ENCODE measurements at places on chromosomes 16 and 17.

DNA sequence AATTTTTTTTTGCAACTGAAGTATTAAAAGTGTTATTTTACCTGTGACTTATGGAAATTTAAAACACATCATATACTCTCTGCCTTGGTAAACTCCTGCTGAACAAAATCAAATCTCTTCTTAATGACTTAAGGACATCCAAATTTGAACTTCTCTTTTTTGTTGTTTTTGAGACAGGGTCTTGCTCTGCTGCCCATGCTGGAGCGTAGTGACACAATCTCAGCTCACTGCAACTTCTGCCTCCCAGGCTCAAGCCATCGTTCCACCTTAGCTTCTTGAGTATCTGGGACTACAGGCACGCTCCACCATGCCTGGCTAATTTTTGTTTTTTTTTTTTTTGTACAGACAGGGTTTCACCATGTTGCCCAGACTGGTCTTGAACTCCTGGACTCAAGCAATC is 56.1 kb downstream of the SKAP1 start:
- no peak for DNase-seq

GRCh38 chr16:10663744-10664143 is 31.0 kb downstream of the TEKT5 start:
- no peak for DNase-seq

DNA sequence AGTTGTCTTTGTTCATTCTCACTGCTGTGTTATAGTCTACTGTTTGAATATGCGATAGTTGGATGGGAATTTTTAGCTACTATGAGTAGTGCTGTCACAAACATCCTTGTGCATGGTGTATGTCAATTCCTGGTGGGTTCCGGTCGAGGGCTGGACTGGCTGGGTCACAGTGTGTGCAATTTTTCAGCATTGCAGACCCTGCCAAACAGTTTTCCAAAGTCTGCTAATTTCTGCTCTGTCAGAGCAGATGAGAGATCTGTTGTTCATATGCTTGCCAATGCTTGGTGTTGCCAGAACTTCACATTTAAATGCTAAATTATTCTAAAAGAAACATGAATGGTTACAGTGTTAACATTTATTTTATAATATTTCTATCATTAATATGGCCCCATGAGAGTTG is 3.6 kb upstream of the C16orf96 start:
- DNase-seq: no peak

DNA sequence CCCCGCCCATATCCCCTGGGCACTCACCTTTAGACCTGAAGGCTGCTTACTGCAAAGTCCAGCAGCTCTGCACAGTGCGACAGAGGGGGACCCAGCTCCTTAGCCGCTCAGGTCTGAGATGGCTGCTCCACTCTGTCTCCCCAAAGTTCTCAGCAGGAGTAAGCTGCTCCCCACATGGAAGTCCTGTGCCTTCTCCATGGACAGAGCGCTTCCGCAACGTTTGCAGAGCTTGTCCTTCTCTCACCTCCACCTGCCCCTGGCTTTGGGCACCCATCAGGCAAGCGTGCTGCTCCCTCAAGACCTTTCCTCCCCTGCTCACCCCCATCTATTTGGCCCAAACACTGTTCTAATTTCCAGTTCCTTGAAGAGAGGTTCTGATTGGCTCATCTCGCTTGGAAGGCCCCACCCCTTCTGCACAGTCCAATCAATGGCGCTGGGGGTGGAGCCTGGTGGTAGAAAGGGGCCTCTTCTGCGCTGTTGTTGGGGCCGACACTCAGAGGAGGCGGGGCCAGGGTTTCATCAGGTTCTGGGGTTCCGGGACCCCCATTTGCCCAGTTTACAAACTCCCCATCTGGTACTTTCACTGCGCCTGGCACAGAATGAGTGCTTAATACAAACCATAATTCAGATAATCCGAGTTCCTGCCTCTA is 137.2 kb downstream of the CYLD start:
- DNase-seq: no peak

GRCh38 chr16:84818989-84819643 is 669 bp upstream of the CRISPLD2 start:
- no peak for DNase-seq

DNA sequence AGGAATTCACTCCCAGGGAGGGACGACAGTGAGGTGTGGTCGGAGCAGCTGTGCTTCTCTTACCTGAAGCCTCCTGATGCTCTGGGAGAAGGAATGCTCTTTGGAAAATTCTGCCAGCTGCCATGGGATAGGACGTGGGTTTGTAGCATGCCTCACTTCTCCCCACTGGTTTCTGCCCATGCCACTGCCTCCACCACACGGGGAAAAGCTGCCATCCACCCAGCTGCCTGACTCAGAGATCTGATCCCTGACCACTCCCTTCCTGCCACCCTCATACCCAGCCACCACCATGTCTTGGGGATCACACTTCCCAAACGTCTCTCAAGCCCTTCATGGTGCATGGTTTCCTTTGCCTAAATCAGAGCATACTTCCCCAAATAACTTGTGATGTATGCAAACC is 80.0 kb downstream of the CPPED1 start:
- no peak for DNase-seq

DNA sequence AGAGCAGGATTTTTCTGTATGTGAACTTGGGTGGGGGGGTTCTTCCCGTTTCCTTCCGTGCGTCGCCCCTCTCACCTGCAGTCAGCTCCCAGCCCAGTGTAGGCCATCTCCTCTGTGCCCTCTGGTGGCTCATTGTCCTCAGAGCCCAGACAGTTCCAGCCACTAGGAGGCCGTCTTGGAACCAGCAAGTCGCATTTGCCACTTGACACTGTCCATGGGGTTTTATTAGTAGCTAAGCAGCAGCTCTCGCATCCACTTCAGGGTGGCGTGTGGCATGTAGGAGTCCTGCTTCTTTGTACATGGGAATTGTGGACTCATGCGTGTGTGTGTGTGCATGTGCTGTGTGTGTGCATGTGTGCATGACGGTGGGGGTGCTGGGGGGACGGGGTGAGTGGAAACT is 74.0 kb downstream of the SEC14L1 start:
- DNase-seq: no peak

DNA sequence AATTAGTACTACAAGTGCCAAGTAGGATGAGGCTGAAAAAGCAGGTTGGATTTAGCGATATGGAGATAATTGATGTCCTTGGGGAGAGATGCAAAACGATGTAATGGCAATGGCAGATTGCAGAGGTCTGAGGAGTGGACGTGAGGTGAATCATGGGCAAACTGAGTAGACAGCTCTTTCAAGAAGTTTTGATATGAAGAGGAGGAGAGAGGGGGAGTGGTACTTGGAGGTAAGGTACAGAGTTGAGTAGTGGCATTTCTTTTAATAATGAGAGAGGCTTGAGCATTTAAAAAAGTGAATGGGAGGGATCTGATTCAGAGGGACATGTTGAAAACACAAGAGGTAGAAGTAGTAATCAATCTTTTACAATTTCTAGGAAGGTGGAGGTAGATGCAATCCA is 17.7 kb upstream of the VPS4A start:
- DNase-seq: no peak

- no peak for DNase-seq
Observed at GRCh38 chr16:1142911-1143310, 10.0 kb upstream of the CACNA1H start.

DNA sequence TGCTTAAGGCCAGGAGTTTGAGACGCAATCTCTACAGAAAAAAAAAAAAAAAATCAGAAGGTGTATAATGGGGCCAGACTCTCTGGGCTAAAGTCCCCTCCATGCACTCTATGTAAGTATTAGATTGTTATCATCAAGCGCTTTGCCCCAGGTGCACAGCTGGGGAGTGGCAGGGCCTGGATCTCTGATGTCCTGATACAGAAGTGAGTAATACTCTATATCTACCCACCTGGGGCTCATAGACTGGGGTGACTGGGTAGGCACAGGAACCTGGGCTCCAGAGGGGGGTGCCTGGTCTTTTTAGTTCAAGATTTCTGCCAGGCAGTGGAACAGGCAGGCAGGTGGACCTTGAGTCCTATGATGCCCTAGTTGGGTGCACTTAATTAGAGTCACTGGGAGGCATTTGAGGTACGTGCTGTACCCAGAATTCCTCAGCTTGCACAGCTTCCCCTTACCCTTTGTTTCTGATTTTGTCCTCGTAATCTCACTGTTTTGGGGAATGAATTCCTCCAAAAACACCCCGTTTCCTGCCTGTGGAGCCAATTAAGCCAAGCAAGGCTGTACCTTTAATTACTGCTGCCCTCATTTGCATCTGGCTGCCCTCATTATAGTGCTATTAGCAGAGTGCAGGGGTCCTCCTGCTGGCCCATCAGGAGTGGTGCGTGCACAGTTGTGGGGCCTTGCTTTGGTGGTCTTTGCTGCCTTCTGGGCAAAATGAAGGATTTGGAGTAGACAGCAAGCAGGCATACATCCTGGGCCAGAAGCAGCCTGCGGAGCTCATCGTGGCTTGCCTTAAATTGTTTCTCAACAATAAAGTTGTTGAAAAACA is 239.0 kb downstream of the SNX29 start:
- DNase-seq: no peak

DNA sequence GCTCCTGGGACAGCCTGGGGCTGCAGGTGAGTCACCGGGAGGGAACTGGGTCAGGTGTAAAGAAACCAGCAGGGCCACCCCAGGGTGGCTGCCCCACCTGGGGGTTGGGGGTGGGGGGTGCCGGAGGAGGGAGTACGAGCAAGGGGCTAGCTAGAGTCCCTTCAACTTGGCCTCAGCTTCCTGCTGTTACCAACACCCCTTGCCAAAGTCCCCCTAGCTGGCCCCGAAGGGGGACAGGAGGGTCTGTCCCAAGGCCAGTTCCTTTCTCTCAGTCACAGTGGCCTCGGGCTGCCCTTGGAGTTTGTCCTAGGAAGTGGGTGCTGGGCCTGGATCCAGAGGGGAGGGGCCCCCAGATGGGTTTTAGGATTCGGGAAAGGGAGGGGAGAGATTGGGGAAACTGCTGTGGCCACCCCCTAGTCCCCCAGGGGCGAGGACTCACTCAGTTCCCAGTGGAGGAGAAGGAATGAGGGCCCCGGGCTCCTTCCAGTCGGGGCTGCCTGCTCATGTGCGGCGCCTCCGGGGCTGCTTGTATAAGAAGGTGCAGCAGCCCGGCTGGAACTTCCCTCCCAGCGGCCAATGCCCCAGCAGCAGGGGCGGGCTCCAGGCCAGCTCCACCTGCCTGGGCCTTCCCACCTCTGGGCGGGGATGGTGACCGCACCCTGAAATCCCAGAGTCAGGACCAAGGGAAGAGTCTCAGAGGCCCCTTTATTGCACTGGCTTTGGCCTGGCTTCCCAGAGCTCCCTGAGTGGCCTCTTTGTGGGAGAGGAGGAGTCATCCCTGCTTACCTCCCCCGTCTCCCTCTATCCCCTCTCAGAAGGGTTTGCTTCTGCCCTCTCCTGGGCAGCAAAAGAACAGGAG is 7.3 kb downstream of the ARHGAP27 start:
- no peak for DNase-seq

DNA sequence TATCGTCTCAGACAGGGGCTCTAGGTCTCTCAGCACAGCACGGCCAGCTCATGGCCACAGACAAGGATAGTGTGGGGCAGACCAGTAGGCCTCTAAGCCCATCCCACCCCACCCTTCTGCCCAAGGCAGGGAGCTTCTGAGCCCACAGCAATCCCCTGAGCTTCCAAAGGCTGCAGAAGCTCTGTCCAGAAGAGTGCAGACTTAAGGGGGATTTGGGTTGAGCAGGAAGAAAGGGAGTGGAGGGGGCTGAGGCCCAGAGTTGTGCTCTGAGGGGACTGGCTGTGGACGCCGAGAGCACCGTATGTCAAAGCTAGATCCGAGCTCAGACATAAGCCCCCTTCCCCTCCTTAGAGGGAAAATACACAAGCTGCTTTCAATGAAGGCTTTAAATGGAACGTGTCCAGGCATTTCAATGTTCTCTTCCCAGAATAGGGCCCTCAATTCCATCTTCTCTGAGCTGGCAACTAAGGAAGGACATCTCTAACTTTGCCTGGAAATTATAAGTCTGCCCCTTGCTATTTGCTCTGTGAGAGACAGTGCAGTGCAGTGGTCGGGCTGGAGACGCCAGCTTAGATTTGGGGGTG is 116.4 kb upstream of the RPL38 start:
- DNase-seq: no peak

GRCh38 chr16:17365591-17366298 is 105.0 kb downstream of the XYLT1 start:
- no peak for DNase-seq

DNA sequence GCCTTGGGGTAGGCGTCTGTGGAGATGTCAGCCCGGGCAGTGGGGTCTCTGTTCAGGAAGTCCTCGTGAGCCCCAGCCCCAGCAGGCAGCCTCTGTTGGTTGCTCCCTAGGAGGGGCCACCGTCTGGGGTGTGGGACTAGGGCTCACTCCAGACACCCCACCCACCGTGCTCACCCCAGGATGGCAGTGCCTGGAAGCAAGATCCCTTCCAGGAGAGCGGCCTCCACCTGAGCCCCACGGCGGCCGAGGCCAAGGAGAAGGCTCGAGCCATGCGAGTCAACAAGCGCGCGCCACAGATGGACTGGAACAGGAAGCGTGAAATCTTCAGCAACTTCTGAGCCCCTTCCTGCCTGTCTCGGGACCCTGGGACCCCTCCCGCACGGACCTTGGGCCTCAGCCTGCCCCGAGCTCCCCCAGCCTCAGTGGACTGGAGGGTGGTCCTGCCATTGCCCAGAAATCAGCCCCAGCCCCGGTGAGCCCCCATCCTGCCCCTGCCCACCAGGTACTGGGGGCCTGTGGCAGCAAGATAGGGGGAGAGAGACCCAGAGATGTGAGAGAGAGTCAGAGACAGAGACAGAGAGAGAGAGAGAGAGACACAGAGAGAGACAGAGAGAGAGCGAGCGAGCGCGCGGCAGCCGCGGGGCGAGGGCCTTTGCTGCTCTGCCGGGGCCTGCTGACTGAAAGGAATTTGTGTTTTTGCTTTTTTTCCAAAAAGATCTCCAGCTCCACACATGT is 9.8 kb downstream of the NTHL1 start:
- DNase-seq: no peak

DNA sequence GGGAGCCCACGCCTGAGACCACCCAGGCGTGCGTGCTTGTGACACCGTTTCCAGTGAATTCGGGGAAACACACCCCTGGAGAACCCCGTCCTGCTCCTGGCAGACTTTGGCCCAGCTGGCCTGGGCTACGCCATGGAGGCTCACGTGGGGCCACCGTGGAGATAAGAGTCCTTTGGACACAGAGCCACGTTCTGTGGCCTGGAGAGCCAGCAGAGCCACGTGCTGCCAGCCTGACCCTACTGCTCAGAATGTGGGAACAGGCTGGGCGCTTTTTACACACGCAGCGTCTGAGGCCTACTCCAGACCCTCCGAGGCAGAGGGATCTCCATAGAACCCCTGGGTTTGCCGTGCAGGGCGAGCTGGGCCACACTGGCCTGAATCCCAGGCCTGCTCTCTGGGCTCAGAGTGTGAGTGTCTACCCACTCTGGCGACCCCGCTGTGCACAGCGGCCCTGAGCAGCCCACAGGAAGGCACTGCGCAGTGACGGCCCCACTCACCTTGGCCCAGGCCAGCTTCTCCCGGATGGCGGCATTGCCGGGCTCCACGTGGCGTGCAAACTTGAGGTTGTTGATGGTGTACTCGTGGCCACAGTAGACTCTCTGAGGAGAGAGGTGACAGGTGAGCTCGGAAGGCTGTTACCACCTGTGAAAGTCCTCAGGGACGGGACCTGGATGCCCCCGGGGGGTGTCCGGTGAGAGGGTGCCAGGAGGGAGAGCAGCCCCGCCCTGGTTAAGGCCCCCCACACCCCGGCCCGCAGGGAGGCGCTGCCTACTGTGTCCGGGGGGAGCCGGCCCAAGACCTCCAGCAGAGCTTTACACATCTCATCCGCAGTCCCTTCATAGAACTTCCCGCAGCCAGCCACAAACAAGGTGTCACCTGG is 10.0 kb downstream of the HAGH start:
- no peak for DNase-seq

- no peak for DNase-seq
Observed at GRCh38 chr16:86202267-86202666, 303.3 kb downstream of the IRF8 start.
